ENCODE measurements at places on chromosomes 1 and 21. TPM values are rescaled to one million over a fixed set of nuclear protein-coding genes. Genes with fewer than 3 reads are reported as not detected.
A peak's percentile ranks its signal among the peaks of the same experiment; 100 is the strongest.

The C1orf94 gene
- total RNA-seq, result not detected

DNA sequence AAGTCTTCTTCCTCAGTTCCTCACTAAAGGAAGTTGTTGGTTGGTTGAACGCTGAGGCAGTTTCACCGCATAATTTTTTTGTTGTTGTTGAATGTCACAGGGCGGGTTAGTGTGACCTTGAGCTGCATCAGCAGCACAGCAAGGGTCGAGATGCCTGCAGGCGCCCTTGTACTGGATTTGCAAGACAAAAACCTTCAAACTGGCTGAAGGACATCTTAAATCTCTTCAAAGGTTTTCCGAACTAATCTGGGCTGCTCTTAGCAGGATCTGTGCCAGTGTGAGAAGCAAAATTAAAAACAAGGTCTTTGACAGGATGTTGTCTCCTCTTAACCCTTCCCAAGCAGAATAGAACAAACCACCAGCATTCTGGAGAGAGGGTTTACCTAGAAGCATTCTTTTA lies 59.4 kb downstream of the NRIP1 start:
- H3K4me3 ChIP-seq, result peak overlapping the region; percentile 37
- H3K27me3 ChIP-seq, result no peaks in the 10 kb centered on the region
- H3K4me1 ChIP-seq, result peaks cover 42% of the 10 kb centered on the region
- peak; percentile 53 for DNase-seq
- H3K36me3 ChIP-seq, result peaks cover 15% of the 10 kb centered on the region

The ALX3 gene
- not detected for total RNA-seq

GRCh38 chr1:213381572-213382084 lies 330.6 kb downstream of the RPS6KC1 start:
- H3K4me1 ChIP-seq, result no peaks in the 10 kb centered on the region
- no peak overlapping the region for H3K27ac ChIP-seq
- no peak overlapping the region for H3K4me3 ChIP-seq
- no peak for DNase-seq

GRCh38 chr21:41438425-41439113 lies 12.5 kb downstream of the MX1 start:
- peaks cover 95% of the 10 kb centered on the region for H3K36me3 ChIP-seq
- no peaks in the 10 kb centered on the region for H3K27me3 ChIP-seq
- DNase-seq, result no peak
- H3K27ac ChIP-seq, result peak overlapping the region; percentile 31
- H3K4me3 ChIP-seq, result no peak overlapping the region

- DNase-seq, result no peak
- no peak overlapping the region for H3K27ac ChIP-seq
- H3K4me1 ChIP-seq, result no peaks in the 10 kb centered on the region
- no peaks in the 10 kb centered on the region for H3K36me3 ChIP-seq
- H3K27me3 ChIP-seq, result no peaks in the 10 kb centered on the region
- H3K4me3 ChIP-seq, result no peak overlapping the region
Measured at GRCh38 chr21:26188422-26188821, 17.9 kb upstream of the APP start.

DNA sequence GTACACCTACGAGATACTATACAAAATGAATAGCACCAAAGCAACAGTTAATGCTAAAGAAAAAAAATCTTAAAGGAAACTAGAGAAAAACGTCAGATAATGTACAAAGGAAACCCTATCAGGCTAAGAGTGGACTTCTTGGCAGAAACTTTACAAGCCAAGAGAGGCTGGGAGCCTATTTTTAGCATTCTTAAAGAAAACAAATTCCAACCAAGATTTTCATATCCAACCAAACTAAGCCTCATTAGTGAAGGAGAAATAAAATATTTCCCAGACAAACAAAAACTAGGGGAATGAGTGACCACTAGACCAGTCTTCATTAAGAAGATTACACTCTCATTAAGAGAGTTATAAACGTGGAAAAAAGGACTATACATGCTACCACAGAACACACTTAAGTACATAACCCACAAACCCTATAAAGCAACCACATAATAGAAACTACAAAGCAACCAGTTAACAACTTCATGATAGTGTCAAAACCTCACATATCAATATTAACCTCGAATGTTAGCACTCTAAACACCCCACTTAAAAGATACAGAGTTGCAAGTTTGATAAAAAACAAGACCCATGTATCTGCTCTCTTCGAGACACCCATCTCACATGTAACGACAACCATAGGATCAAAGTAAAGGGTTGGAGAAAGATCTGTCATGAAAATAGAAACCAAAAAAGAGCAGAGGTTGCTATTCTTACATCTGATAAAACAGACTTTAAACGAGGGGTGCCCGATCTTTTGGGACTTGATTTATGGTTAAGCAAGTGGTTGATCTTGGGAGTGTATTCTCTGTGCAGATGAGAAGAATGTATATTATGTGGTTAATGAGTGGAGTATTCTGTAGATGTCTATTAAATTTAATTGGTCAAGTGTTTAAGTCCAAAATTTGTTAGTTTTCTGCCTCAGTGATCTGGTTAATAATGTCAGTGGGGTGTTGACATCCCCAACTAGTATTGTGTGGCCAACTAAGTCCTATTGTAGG lies 1301.4 kb downstream of the PLA2G4A start:
- no peak for DNase-seq
- no peaks in the 10 kb centered on the region for H3K4me1 ChIP-seq
- no peaks in the 10 kb centered on the region for H3K36me3 ChIP-seq

DNA sequence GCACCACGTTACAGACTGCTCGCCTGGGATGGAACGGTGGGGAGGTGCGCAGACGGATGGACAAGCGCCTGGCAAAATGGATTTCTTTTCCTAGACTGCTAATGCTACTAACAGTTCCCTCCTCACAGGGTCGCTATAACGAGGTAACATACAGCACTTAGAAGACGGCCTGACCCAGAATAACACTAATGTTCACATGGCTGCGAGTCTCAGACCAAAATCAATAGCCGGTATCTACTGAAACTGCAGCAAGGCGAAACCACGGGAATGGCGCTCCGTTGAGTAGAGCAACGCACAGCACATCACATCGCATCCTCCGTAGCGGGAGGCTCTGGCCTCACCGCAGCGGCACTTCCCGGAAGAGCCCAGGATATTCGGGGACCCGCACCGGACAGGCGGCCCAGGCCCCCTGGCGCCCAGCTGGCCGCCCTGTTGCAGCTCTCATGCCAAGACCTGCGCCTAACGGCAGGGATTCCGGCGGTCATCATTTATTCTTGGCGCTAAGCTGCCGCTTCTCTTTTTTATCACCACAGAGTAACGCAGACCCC lies 46.6 kb downstream of the VPS26C start:
- H3K27me3 ChIP-seq, result no peaks in the 10 kb centered on the region
- peaks cover 48% of the 10 kb centered on the region for H3K36me3 ChIP-seq
- peak overlapping the region; percentile 88 for H3K4me3 ChIP-seq

The NCAM2 gene
- not detected for total RNA-seq

DNA sequence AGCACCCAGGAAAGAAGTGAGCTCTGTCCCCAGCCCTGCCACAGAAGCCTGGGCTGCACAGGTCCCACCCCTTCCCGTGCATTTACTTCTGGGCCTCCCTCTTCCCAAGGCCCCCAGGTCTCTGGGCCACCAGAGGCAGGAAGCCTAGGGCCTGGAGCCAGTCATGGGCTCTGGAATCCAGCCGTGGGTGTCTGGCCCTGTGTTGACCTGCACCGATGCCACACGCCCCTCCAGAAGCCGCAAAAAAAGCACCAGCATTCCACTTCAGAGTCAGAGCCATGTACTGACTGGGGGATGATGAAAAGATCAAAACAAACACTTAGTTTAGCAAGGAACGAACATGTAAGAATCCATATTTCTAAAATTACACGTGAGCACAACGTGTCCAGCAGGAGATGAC lies 141.7 kb downstream of the NPHP4 start:
- no peaks in the 10 kb centered on the region for H3K36me3 ChIP-seq
- no peak overlapping the region for H3K4me3 ChIP-seq
- H3K27me3 ChIP-seq, result no peaks in the 10 kb centered on the region
- H3K4me1 ChIP-seq, result no peaks in the 10 kb centered on the region
- H3K27ac ChIP-seq, result no peak overlapping the region

DNA sequence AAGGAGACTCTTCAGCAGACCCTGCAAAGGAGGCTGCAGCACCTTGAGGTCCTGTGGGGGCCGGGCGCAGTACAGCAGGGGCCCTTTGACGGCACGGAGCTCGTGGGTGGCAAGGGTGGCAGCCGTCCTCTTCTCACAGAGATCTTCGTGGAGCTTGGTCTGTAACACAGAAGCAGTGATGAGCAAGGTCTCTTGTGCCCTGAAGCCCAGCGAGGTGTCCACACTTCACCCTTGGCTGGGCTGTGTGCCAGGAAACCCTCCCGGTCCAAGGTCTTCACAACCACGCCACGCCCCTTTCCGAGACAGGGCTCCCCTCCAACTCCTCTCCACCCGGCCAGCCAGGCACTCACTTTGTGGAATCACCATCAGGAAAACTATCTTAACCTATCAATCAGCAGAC lies 11.3 kb downstream of the LRRC47 start:
- peaks cover 21% of the 10 kb centered on the region for H3K4me1 ChIP-seq
- peaks cover 46% of the 10 kb centered on the region for H3K36me3 ChIP-seq
- no peak overlapping the region for H3K27ac ChIP-seq
- H3K4me3 ChIP-seq, result no peak overlapping the region
- H3K27me3 ChIP-seq, result no peaks in the 10 kb centered on the region

GRCh38 chr1:103497404-103497803 lies 28.1 kb upstream of the RNPC3 start:
- H3K27ac ChIP-seq, result no peak overlapping the region
- no peaks in the 10 kb centered on the region for H3K4me1 ChIP-seq
- H3K27me3 ChIP-seq, result no peaks in the 10 kb centered on the region
- no peaks in the 10 kb centered on the region for H3K36me3 ChIP-seq
- no peak overlapping the region for H3K4me3 ChIP-seq
- no peak for DNase-seq

GRCh38 chr1:165116732-165117131 lies 239.8 kb downstream of the LMX1A start:
- H3K4me1 ChIP-seq, result no peaks in the 10 kb centered on the region
- no peak overlapping the region for H3K27ac ChIP-seq
- no peak overlapping the region for H3K4me3 ChIP-seq

Data from activated CD8-positive, alpha-beta T cell treated with anti-CD3 and anti-CD28 coated beads, Interleukin-2, amount 10 ng/mL, durations not matched to agents 7 days and 5 days (primary cell).